H1 (cell line): ENCODE measurements at places on chromosomes 2 and 18. TPM values are rescaled to one million over a fixed set of nuclear protein-coding genes. Genes with fewer than 3 reads are reported as not detected.
A peak's percentile ranks its signal among the peaks of the same experiment; 100 is the strongest.

DNA sequence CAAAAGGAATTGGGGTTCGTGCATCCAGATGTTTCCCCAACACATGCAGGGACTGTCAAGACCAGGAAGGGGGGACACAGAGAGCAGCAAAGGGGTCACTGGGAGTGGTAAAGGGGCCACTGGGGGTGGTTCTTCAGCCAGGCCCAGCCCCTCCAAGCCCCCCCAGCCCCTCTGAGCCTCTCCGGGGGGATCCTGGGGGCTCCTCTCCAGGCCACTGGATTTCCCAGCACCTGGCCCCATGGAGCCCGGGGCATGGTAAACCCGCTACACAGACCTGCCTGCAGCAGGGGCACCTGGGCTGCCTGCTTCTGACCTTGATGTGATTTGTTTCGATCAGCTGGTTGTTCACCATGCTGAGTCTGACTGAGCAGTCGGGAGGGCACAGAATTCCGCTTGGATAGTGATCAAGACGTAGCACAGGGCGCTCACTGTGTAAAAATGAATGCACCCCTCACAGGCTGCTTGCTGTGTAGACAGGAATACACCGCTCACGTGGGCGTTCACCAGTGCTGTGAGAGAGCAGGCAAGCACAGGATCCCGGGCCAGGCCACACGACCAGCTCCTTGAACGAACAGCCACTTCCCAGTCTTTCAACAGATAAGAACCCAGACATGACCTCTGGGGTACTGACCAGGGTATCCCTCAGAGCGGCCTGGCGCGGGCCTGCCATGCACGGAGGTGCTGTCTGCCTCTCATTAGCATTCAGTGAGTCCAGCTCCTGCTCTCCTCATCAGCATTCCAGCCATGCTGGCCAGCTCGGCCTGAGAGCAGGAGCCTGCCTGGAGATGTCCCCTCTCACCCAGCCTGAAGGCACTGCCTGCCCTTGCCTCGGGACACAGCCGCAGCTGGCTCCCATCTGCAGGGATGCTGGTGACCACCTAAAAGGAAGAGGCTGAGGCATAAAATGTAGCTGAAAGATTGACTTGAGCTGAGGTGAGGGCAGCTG lies 73.3 kb upstream of the OTOS start:
- H3K4me3 ChIP-seq, result no peak overlapping the region
- H3K4me1 ChIP-seq, result no peaks in the 10 kb centered on the region
- no peak for DNase-seq
- no peaks in the 10 kb centered on the region for H3K36me3 ChIP-seq
- H3K27me3 ChIP-seq, result no peaks in the 10 kb centered on the region
- no peak overlapping the region for H3K27ac ChIP-seq

DNA sequence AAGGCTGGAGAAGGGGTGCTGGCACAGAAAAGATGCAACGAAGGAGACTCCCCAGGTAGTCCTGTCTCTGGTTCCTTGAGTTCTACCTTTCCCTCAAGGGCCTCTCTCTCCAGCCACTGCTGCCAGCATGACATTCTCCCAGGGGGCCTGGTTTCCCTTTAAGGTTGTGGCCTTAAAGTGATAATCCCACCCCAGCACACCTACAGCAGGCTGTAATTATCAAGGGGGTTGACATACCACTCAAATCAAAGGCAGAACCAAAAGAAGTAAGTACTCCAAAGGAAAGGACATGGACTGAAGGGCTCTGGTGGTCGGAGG lies 127.4 kb upstream of the MSH6 start:
- H3K27me3 ChIP-seq, result no peaks in the 10 kb centered on the region
- no peak for DNase-seq
- H3K4me1 ChIP-seq, result peaks cover 17% of the 10 kb centered on the region
- H3K4me3 ChIP-seq, result no peak overlapping the region
- no peak overlapping the region for H3K27ac ChIP-seq

GRCh38 chr18:5825663-5826062 lies 69.7 kb downstream of the TMEM200C start:
- no peaks in the 10 kb centered on the region for H3K27me3 ChIP-seq
- no peaks in the 10 kb centered on the region for H3K36me3 ChIP-seq
- DNase-seq, result no peak

DNA sequence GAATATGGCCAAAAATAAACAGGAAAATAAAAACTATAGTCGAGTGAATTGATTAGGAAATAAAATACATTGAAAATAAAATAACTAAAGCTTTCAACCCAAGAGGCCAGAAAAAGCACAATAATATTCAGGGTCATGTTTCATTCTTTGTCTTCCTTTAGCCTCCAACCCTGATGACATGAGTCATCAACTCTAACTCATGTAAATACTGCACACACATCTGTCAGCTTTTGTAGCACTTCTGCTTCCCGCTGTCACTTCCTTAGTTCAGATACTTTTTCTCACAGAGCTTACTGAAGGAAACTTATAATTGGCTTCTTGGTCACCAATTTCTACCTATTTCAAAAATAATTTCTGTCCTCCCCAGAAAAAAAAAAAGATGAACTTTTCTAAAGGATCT lies 112.8 kb downstream of the UPP2 start:
- H3K4me1 ChIP-seq, result no peaks in the 10 kb centered on the region
- no peak overlapping the region for H3K4me3 ChIP-seq
- no peaks in the 10 kb centered on the region for H3K27me3 ChIP-seq
- H3K27ac ChIP-seq, result no peak overlapping the region

- no peak for DNase-seq
- no peak overlapping the region for H3K27ac ChIP-seq
- no peak overlapping the region for H3K4me3 ChIP-seq
- H3K27me3 ChIP-seq, result no peaks in the 10 kb centered on the region
These were observed 385.1 kb downstream of the RAD51AP2 start for GRCh38 chr2:17133052-17133671.

GRCh38 chr2:69624131-69624530 lies 19.4 kb downstream of the AAK1 start:
- H3K27me3 ChIP-seq, result no peaks in the 10 kb centered on the region
- no peaks in the 10 kb centered on the region for H3K36me3 ChIP-seq
- H3K27ac ChIP-seq, result no peak overlapping the region
- H3K4me1 ChIP-seq, result no peaks in the 10 kb centered on the region
- DNase-seq, result no peak
- no peak overlapping the region for H3K4me3 ChIP-seq

DNA sequence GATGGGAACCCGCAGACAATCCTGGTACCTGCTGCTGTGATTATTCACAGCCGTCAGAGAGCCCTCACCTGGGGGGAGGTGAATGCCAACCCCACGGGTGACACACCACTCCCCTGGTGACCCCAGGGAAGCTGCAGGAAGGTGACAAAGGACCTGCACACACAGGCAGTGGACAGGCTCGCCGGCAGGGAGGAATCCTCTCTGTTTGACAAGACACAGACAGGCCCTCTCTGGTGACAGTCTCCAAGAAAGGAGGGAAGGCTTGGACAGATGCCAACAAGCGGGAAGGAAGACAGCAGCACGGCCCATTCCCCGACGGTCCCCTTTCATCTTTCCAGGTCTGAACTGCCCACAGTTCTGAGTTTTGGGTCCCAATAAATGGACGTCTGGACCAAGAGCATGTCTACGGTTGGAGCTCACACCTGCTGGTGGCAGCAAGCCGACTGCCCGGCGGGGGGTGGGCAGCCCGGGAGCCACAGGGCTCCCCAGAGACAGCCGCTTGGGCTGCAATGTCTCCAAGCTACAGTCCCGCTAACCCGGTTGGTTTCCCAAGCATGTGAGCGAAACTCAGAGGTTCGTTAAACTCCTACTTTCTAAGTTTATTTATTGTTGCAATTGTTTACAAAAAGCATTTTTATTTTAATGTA lies 31.8 kb downstream of the HDAC4 start:
- H3K36me3 ChIP-seq, result no peaks in the 10 kb centered on the region
- H3K27me3 ChIP-seq, result no peaks in the 10 kb centered on the region

DNA sequence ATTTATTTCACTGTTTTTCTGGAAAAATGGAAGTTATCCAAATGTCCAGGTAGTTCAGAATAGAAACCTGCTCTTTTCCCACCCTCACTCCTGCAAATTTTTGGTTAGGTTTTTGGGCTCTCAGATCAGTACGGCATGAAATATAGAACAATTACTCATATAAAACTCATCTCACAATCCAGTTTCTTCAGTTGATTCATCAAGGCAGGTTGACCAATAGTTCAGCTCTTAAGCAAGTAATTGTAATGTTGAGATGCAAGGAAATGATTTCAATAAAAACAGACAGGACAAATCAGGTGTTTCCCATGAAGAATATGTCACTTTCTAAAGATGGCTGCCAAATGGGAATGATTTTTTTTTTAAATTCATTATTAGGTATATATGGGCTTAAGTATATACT lies 2.0 kb downstream of the RAB27B start:
- no peaks in the 10 kb centered on the region for H3K36me3 ChIP-seq
- no peaks in the 10 kb centered on the region for H3K27me3 ChIP-seq
- no peak for DNase-seq
- H3K4me1 ChIP-seq, result peaks cover 2% of the 10 kb centered on the region; the same call in 1 of the 2 replicates

Gene HSBP1L1
- 0.69 and 1.0 TPM in 2 replicates for total RNA-seq

DNA sequence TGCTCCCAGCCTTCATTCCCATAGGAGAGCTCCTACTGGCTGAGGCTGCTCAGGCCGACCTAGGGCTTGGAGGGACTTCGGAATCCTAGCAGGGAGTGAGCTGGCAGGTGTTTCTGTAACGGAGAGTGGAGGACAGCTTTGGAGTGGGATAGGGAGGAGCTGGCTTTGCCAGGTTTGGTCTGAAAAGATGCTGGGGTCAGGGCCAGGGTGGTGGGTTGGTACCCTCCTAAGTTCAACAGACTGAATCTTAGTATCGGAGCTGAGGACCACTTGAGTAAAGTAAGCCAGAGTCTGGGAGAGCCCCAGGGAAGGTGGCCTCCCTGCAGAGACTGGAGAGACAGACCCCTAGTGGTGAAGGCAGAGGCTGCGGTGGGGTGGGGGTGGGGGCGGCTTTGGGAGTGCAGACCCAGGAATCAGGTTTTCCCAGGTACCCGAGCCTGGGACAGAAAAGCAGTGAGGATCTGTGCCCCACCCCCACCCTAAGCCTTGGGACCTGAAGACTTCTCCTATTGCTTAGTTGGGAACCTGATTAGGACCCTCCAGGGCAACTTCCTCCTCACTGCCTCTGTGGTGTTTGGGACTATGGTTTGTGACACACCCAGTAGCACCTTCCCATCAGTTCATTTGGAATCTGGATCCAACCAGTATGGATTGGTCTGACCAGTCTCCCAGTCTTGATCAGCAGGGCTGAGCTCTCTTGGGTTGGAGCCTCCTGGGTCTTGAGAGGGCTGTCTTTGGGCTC lies 3.0 kb downstream of the CNNM4 start:
- H3K27me3 ChIP-seq, result peaks cover 5% of the 10 kb centered on the region; the same call in 1 of the 2 replicates
- H3K4me3 ChIP-seq, result peak overlapping the region; percentile 51
- H3K27ac ChIP-seq, result no peak overlapping the region; the same call in 1 of the 2 replicates

DNA sequence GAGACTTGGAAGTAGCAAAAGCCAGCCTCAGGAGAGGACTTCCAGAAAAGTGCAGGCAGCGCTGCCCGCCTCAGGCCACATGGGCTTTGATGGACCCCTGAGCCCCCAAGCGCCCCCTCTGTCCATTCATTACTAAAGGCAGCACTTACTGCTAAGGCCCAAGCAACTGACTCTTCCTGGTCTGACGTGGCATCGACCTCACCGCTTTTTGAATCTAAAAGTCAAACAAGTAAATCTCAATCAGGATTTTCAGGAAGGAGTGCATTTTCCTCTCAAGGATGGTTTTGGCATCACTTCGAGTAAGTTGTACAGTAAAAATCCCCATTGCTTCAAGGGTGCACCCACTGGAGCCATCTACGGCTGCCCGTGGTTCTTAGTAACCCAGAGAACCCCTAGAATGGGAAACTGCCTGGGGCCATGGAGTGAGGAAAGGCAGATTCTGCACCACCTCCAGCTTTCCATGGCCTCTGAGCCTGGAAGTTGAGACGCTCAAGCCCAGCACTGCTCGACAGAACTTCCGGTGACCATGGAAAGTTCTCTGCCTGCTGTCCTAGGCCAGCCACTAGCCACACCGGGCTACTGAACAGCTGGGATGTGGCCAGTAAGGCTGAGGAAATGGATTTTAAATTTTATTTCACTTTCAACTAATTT lies 7.0 kb downstream of the HJURP start:
- H3K4me3 ChIP-seq, result no peak overlapping the region
- DNase-seq, result no peak
- no peaks in the 10 kb centered on the region for H3K4me1 ChIP-seq
- H3K27me3 ChIP-seq, result no peaks in the 10 kb centered on the region
- H3K36me3 ChIP-seq, result peaks cover 89% of the 10 kb centered on the region
- H3K27ac ChIP-seq, result no peak overlapping the region
